ENCODE measurements at places on chromosomes 7 and 10. TPM values are rescaled to one million over a fixed set of nuclear protein-coding genes. Genes with fewer than 3 reads are reported as not detected.

DNA sequence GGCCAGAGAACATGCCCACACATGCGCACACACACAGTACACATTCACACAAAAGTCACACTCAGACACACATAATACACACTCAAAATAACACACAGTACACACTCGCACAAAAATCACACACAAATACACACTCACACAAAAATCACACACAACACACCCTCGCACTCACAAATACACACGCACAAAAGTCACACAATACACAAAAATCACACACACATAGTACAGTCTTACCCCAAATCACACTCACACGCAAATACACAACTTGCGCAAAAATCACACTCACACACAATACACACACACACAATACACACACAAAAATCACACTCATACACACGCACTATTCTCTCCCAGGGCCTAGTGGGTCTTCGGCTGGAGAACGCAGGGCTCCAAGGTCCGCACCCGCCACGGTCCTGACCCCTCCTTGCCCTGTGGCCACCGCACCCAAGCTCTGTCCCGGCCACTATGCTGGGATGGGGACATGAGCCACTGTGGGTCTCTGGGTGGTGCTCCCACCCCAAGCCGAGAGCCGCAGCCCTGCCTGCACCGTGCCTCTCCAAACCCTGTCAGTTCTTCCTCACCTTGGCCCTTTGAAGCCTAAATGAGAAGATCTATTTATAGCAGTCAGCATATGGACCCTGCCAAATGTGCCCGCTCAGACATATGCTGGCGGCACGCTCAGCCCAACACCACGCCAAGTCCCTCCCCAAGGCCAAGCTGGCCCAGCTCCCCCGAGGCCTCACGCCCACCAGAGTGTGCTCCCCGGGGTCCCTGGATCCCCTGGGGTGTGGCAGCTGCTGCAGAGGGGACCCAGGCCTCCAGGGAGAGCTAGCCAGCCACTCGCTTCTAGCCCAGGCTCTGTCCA lies 55.9 kb downstream of the ELFN1 start:
- DNase-seq, result peak; percentile 82

DNA sequence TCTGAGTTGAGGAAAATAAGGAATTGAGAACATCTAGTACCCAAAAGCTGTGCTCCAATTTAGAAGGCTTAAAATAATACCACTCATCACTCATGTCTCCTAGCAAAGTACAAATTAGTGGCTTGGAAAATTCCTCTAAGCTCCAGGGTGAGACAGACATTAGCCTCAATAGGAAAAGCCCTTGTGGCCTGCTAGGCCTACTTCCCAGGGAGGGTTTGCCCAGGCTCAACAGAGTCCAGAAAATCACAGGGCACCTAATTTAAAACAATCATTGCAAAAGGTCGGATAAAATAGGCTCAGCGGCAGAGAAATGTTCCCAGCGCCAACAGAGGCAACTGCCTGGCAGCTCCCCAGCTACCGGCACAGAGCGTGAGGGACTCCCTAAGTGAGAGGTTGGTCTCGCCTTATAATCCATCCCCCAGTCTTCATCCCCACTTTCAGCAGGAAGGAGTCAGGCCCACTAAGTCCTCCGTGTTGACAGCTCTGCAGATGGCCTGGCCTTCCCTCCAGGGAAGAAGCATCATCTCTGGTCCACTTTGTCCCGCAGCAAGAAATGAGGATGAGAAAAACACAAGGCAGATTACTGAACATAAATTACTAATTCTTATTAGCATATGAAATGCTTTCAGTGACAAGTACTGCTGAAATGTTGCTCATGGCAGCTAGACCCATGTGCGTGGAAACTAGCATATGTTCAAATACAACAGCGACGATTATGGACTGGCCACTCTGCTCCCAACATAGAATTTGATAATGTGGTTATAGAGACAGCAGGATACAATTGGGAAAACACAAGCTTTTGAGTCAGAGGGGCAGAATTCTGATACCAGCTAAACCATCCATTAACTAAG lies 1177.7 kb upstream of the AUTS2 start:
- peak; percentile 36 for DNase-seq

Gene ICA1
- 51.6 TPM for total RNA-seq

DNA sequence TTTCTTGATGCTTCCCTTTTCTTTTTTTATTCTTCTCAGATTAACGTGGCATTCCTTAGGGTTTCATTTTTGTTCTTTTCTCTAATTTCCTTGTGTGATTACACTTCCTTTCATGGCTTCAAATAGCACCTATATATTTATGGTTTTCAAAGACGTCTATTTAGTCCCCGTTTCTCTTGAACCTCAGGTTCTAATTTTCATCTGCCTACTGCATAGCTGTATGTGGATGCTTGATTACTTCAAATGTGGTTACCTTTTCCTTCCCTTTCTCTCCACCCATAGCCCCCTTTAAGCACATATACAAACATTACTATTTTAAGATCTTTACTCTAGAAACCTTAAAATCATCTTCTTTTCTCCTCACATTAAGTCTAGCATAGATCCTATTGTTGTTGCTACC lies 2.4 kb downstream of the TPST1 start:
- no peak for DNase-seq

Gene TAC1
- not detected for total RNA-seq

All from G401 (cell line).